Inflammatory macrophage treated with lipopolysaccharide for 4 hours (primary cell): ENCODE measurements at places on chromosomes 4 and X.

DNA sequence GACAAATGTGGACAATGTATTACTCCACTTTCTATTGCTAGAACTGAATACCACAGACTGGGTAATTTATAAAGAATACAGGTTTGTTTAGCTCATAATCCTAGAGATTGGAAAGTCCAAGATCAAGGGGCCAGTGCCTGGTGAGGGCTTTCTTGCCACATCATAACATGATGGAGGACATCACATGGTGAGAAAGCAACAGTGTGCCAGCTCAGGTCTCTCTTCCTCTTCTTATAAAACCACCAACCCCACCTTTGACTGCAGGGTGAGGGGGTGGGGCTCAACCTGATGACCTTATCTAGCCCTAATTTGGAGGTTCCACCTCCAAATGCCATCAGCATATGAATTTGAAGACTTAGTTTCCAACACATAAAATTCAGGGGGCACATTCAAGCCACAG, 105.7 kb upstream of the CXorf66 start:
- no peak for DNase-seq

DNA sequence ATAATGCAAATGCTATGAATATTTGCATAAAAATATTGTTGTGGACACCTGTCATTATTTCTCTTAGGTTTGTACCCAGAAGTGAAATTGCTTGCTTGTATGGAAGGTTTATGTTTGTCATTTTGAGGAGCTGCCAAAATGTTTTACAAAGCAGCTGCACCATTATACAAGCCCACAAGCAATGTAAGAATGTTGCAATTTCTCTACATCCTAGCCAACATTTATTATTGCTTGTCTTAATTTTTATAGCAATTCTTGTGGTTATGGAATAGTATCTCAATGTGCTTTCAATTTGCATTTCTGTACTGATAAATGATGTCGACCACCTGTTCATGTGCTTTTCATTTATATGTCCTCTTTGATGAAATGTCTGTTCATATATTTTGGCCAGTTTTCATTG, 18.7 kb upstream of the RBMX start:
- DNase-seq = no peak

GRCh38 chrX:151738751-151739150, 4.2 kb downstream of the CNGA2 start:
- no peak for DNase-seq

DNA sequence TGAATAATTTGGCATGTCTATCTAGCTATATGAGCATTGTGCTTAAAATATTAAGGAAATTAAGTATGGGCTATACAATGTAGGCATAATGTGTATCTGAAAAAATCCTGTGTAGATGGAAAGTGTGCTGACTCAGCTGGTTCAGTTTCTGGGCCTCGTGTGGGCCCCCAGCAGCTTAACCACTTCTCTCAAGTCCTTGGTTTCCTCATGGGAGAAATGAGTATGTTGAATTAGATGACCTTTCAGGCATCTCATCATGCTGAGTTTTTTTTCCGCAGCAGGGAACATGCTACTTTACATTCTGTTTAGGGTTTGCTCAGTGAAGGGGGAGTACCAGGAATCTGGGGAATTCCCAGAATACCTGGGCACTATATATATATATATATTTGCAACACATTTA, 30.5 kb downstream of the RHOH start:
- peak; percentile 30 for DNase-seq

- no peak for DNase-seq
These were observed 104.9 kb upstream of the SOD3 start for GRCh38 chr4:24690436-24690835.

DNA sequence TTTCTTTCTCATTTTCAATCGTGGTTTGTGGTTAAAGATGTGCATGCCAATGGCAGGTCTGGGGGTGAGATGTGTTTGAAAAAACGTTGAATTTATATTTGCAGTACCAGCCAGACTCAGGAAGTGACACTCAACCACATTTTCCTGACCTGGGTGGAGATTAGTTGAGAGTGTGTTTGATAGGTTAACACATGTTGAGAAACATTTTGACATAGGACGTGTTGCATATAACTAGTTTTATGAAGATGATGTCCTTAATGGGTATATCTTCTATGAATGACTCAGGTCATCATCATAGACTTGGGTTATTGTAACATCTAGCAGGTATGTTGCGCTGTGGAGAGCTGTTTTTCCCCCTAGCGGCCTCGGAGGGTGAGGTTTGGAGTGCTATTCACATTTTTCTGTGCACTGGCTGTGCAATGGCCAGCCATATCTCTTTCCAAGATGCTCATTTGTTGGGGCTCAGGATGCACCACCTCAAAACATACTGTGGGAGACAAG, 21.7 kb upstream of the CD38 start:
- DNase-seq = peak; percentile 65

DNA sequence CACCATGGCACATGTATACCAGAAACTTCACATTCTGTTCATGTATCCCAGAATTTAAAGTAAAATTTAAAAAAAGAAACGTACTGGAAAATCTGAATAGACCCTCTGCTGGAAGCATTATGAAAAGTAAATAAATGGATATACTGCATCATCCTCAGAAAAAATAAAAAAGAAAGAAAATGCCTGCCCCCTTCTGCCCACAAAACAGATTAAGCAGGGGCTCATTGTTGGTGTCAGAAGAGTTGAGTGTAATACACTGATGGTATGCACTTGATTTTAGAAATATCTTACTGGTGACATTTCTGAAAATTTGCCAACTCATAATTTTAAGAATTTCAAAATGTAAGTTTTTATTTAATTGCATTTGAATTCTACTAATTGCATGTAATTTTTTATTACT, 77.8 kb downstream of the LRP2BP start:
- DNase-seq = no peak

- DNase-seq = no peak
These were observed 22.2 kb downstream of the HMX1 start for GRCh38 chr4:8849266-8850073.

DNA sequence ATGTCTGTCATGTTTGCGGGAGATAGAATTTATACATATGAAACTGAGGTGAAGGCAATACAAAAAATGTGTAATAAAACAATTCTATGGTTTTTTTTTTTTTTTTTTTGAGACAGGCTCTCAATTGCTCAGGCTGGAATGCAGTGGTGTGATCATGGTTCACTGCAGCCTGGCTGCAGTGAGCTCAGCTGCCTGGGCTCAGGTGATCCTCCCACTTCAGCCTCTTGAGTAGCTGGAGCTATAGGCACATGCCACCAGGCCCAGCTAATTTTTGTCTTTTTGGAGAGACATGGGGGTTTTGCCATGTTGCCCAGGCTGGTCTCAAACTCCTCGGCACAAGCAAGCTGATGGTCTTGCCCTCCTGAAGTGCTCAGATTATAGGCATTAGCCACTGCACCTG, 10.1 kb downstream of the RADX start:
- DNase-seq = no peak

- DNase-seq = peak; percentile 14
These were observed 64.7 kb upstream of the UXT start for GRCh38 chrX:47723689-47724088.

DNA sequence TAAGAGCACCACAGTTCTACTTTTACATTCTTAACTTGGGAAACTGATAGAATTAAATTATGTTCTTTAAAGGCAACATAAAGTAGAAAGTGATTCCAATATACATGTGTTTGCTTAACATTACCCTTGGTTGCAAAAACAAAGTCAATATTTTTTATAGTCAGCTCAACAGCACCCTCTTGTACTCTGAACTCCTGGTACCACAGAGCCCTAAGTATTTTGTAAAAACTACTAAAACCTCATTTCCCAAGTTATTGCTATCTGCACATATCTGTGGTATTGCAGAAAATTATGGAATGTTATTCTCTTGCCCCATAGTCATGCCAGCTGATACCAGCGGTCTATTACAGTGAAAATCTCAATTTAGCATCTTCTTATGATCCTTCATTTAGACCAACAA, 2.9 kb downstream of the KIF4A start:
- no peak for DNase-seq

- DNase-seq = no peak
These were observed 622.7 kb upstream of the GRID2 start for GRCh38 chr4:91681091-91681490.

GRCh38 chr4:8706216-8707044, 113.9 kb downstream of the CPZ start:
- no peak for DNase-seq

DNA sequence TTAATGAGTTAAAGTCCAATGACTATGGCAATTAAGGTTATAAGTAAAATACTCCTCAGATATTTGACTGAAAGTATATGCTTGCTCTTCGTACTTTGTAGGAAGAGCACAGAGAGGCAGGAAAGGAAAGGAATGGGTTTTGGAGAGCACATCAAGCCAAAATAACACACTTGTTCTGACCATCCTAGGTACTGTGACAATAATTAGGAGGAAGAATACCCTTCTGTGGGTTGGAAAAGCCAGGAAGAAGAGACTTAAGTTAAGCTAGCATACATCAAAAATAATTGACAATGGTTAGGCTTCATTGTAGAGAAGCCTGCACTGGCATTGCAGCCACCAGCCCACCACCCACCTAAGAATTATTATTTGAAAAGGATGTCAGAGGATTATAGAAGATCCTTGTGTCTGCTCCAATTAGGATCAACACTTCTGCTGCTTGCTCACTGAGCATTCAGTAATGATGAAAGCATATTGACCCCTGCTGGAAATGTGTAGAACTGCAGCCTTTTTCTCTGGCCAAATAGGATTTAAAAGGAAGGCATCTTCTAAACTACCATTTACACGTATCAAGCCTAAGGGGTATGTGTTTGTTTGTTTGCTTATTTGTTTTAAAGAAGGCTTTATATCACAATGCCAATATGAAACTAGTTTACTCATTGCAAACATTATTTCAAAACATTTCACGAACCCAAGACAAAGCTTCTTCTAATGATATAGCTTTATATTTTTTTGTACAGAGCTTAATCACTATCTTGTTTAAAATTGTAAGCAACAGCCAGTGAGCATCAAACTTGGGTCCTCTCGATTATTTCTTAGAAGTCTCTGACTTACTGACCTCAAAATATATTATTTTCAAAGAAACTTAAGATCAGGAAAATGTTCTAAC, 286.2 kb upstream of the TET2 start:
- peak; percentile 82 for DNase-seq

DNA sequence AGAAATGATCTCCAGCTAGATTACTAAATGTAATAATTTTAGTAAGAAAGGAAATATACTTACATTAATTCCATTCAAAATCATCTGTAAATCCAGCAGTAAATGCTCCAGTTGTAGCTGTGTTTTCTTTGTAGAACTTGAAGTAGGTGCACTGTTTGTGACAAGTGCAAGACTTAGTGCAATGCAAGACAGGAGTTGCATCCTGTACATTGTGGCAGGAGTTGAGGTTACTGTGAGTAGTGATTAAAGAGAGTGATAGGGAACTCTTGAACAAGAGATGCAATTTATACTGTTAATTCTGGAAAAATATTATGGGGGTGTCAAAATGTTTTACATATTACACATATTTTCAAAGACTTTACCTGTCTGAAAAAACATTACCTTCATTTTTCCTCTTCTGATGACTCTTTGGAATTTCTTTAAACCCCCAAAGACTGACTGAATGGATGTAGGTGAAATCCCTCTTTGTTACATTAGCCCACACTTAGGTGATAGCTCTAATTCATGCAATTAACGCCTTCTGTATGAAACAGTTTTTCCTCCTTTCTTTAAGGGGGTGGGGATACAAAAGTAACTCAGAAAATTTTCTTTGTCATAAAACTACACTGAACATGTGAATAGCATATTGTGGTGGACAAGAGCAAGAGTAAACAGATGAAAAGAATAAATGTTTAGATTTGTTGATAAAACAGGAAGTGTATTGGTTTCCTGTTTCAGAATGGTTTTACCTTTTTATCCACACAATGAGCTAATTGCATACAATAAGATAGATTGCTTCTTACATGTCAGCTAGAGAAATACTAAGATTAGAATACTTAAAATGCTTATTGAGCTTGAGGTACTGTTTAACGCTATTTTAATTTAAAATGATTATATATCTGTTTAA, at the start of gene IL2:
TSS of gene IL2 (minus strand) at position 495 of the 886 bp plus-strand sequence. CDS start at position 210, 285 bp downstream.
- DNase-seq = no peak

DNA sequence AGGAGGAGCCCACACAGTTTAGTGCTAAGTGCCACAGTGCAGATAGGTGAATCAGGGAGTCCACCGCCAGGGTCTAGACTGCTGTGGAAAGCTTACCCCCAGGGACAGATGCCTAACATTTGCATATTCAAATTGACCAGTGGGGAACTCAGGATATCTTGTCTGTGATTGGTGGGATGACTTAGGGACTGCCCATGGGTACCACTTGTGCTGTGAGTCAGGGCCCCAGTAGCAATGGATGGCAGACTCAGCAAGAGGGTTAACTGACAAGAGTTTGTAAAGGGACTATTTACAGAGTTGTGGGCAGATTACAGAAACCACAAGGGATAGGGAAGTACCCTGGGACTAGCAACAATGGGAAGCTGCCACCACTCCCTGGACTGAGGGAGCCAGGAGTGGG, 282.1 kb downstream of the BCOR start:
- peak; percentile 73 for DNase-seq

DNA sequence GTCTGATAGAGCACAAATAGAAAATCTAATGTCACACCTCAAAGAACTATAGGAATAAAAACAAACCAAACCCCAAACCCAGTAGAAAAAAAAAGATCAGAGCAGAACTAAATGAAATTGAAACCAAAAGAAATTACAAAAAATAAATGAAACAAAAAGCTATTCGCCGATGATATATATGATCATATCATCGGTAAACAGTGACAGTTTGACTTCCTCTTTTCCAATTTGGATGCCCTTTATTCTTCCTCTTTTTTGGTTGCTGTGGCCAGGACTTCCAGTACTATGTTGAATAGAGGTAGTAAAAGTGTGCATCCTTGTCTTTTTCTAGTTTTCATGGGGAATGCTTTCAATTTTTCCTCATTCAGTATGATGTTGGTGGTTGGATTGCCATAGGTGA, 215.3 kb upstream of the AR start:
- DNase-seq = peak; percentile 58

DNA sequence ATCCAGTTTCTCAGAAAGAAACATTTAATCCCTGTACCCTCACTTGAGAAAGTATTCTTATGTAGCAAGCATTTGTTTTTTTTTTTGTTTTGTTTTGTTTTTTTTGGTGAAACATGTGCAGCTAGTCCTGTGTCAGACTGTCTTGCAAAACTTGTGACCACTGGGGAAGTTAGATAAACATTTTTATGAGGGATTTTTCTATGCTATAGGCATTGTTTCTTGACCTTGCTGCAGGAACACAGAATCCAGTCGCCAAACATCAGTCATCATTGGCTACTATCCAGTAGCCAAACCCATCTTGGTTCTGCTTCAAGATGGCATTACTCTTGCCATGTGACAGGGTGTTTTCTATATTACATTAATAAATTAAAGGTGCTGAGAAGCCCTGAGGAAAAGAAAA, 7.7 kb upstream of the MAPK10 start:
- no peak for DNase-seq

DNA sequence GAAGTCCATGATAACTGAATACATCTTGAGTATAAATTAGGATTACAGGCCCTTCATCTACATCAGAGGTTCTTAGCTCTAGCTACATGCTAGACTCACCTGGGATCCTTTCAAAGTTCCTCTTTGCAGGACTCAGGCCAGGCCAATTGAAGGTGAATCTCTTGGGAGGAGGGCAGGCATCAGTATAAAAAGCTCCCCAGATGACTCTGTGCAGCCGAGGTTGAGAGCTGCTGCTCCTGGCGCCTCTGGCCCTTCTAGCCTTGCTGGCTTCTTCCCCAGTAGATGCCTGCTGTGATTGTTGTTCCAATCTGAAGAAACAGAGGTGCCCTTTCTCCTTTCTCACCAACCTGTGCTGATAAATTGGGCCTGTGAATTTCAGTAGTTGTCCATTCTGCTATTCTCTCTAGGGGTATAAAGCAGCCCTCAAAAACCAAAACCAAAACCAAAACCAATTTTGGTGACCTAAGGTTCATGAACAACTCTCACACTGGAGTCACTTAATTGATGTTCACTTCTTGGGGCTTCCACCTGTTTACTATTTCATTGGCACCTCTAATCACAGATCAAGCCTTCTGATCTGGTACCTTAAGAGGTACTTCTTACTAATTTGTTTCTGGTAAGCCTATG, 78.7 kb downstream of the SUPT20HL2 start:
- no peak for DNase-seq
